Aorta (tissue), 5 donors: ENCODE measurements at places on chromosomes 6 and 20. TPM values are rescaled to one million over a fixed set of nuclear protein-coding genes. Genes with fewer than 3 reads are reported as not detected.

The TAF8 gene
- total RNA-seq = 28.6 TPM

- no peak for DNase-seq
Measured at GRCh38 chr6:47298475-47298874, 11.2 kb downstream of the TNFRSF21 start.

The SLC17A3 gene
- not detected for total RNA-seq

The OR12D3 gene
- not detected for total RNA-seq

GRCh38 chr6:142773859-142774648, 170.9 kb downstream of the HIVEP2 start:
- DNase-seq = no peak

DNA sequence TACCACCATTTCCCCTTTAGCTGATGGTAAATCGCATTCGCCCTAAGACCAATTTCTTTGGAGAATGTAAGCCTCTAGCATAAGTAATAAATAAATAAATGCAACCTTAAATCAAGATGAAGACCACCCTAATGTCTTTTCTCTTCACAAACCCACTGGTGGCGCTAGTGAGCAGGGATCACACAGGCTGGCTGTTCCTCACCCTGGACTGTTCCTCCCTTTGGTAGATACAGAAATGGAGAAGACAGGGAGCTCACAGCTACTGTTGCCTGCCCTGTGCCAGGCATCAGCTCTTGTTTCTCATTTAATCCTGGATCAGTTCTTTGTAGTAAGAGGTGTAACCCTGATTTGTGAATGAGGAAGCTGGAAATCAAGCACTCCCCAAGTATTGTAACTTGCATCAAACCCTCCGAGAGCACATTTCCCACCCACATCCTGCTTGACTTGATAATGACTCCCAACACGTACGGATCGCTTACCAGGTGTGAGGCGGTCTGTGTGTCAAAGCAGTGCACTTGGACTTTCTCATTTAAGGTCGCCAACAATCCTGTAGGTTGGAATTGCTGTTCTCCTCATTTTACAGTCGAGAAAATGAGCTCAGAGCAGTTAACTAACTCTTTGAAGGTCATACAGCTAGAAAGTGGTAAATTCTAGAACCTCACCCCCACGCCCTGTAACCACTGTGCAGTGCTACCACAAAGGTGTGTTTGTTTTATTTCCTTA, 236.1 kb downstream of the TSHZ2 start:
- DNase-seq = no peak

- DNase-seq = no peak
Measured at GRCh38 chr6:167279766-167280446, 11.2 kb upstream of the UNC93A start.

- no peak for DNase-seq
Measured at GRCh38 chr6:155436981-155437749, 18.5 kb downstream of the NOX3 start.

DNA sequence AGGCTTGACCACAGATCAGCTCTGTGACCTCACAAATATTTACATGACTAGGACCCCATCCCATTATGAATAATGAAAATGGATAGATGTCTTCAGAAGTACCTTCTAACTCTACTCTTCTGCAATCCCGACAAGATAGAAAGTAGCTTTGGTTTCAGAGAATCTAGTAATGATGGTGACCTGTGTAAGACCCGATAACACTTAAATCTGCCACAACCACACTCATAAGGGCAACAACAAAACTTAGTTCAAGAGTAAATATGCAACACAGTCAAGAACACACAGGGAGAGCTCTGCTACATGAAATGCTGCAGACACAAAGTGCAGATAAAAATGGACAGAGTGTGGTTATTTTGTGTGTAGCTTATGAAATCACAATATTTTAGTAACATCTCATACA, 9.6 kb downstream of the CHD6 start:
- DNase-seq = no peak

DNA sequence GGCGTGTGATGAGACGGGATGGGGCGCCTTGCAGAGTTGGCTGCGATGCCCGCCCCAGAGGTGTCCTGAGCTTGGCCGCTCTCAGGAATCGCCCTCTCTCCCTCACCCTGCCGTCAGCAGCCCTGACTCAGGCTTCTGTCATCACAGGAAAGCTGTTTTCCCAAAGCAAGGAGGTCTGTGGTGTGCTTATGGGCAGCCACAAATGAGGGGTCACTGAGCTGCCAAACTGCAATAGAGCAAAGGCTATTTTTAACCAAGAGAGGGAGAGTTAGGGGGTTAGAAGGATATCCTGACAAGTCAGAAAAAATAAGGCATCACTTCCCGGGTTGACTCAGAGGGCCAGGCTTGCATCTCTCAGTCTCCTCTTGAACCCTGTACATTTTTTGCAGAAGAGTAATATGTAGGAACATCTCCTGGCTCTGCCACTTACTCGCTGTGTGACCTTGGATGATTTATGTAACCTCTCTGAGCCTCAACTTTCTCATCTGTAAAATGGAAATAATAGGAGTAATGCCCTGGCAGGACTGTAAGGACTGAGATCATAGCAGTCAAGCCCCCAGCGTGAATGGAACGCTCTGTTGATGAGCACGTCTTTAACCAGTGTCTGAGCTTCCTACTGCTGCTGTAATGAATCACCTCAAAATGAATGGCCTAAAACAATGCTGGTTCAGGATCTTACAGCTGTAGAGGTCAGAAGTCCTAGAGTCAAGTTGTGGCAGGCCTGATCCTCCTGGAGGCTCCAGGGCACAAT, 181.9 kb downstream of the NFATC2 start:
- peak; percentile 60 for DNase-seq

GRCh38 chr20:50395251-50395729, 114.9 kb upstream of the PTPN1 start:
- DNase-seq = peak; percentile 86

DNA sequence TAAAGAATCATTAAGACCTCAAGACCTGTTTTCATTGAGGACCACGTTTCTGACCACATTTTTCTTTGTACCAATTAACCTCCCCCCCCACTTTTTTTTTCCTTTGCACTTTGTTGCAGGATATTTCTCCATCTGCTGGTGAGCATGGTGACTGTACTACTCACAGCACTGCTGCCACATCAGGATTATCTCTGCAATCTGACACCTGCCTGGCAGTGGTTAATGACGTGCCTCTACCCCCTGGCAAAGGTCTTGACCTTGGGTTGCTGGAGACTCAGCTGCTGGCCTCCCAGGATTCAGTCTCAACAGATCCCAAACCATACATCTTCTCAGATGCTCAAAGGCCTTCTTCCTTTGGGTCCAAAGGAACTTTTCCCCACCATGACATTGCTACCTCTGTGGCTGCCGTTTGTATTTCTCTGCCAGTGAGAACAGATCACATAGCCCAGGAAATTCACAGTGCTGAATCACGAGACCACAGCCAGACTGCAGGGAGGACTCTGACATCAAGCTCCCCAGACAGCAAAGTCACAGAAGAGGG, 46.6 kb upstream of the EDN3 start:
- no peak for DNase-seq

DNA sequence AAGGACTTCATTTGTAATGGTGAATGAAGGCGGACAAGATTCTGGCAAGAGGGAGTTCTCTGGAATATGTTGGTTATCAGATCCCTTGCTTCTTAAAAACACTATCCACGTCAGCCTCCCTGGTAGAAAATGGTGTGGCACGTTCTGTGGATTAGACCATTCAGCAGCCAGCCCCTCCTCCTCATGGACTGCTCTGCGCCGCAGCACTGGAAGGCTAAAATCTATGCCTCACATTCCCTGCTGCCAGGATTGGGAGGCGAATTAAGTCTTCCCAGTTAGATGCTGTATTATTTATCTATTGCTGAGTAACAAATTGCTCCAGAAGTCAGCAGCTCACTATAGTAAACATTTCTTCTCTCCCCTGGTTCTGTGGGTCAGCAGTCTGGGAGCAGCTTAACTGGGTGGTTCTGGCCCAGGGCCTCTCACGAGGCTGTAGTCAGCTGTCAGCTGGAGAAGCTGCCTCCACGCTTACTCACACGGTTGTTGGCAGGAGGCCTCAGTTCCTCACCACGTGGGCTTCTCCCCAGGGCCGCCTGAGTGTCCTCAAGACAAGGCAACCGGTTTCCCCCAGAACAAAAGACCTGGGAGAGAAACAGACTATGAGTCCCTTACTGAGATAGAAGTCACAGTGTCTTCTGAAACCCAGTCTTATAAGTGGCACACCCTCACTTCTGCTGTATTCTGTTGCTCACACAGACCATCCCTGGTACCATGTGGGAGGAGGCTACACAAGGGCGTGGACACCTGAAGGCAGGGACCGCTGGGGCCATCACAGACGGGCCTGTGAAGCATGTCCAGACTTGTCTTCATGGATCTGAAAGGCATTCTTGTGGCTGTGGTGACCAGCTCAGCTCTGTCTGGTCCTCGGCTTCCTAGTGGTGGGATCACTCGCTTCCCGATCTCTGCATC, 101.0 kb downstream of the NRN1 start:
- DNase-seq = peak; percentile 94

DNA sequence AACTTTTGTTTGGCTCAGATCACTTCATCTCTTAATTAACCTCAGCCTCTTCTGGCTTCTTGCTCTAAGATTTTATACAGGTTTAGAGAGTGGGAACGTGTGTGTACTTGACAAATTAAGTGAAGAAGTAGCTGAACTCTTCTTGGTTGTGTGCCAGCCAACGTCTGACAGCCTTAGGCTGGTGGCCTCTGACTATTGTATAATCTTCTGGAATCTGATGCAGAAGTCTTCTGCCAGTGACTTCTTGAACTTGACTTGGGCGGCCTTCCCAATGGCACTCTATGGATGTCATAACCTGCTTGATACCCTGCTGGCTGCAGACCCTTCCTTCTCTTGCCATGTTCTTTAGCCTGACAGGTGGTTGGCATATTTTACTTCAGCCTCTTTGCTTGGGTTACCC, 660.5 kb downstream of the DOK5 start:
- no peak for DNase-seq

The BANF2 gene
- total RNA-seq = not detected

GRCh38 chr6:71138376-71138775, 150.2 kb upstream of the OGFRL1 start:
- no peak for DNase-seq

The SPACA1 gene
- total RNA-seq = not detected

GRCh38 chr6:68911811-68912210, 276.7 kb downstream of the ADGRB3 start:
- no peak for DNase-seq

DNA sequence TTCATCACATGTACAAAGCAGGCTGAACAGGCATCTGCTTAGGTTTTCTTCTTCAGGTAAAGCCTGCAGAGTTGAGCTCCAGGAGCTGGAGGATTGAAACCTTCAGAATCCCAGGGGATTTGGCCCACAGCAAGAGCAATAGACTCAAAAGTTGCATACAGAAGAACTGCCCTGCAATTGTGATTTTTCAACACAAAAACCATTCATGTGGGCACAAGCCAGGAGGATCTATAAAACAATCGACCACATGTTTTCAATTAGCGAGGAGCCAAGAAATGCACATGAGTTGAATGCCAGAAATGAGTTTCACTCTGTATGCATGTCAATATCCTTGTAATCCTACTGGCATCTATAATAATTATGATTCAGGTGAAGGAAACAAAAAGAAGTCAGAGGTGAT, 576.4 kb downstream of the HDGFL1 start:
- DNase-seq = no peak

DNA sequence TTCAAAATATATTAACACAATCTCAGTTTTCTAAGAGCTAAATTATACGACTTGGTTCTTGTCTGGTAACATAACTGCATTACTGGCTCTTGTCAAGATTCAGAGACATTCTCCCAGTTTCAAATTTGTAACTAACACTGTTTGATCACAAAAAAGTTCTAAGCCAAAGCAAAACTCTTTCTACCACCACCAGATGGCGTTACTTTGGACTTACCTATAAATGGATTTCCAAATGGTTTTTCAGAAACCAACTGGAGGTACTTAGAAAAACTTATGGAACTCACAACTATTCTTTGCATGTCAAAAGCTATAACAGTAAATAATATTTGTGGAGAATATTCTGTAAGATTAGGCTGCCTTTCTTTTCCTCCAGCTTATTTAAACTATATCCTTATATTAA, 34.2 kb upstream of the GFRAL start:
- DNase-seq = no peak

The ELOVL4 gene
- total RNA-seq = 2.4 TPM

- DNase-seq = no peak
Measured at GRCh38 chr6:8006208-8006607, 58.0 kb downstream of the BLOC1S5 start.

- DNase-seq = no peak
Measured at GRCh38 chr6:80217794-80218193, 111.3 kb downstream of the BCKDHB start.

GRCh38 chr20:41645372-41645771, 27.2 kb upstream of the CHD6 start:
- no peak for DNase-seq

- no peak for DNase-seq
Measured at GRCh38 chr6:41439524-41440418, 104.4 kb downstream of the NCR2 start.

DNA sequence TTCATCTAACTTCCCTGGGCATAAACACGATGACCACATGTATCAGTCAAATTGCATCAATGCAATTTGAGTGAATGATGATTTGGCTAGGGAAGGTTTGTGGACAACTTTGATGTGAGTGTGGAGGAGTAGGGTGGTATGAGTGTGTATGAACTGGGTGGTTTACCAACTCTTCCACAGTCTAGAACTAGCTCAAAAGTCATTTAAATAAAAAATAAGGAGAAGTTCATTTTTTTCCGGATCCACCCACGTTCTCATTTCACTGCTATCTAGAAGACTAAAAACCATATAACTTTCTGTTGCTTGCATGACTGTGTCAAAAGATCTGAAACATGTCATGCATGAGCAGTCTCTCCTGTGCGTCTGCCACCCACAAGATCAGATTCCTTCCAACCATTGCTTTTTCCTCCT, 23.6 kb downstream of the SLC35D3 start:
- DNase-seq = no peak

DNA sequence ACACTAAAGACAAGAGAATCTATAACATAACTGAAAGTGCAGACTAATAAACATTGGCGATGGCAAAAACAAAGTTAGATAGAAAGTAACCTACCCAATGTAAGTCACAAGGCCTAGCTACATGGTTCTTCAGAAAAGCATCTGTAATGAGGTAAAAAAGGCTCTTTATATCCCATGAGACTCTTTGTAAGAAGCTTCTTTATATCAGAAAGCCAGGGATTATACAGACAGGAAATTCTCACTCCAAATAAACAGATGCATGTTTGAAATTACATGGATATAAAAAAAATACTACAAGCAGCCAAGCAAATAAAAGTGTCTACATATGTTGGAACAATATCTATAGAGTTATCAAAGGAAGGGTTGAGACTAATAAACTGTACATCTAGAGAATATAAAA, 284.9 kb upstream of the NRSN1 start:
- DNase-seq = no peak

GRCh38 chr20:20820785-20821483, 108.5 kb upstream of the RALGAPA2 start:
- no peak for DNase-seq

The RNGTT gene
- 12.8 TPM for total RNA-seq
